ENCODE measurements at places on chromosomes 5 and 9.

DNA sequence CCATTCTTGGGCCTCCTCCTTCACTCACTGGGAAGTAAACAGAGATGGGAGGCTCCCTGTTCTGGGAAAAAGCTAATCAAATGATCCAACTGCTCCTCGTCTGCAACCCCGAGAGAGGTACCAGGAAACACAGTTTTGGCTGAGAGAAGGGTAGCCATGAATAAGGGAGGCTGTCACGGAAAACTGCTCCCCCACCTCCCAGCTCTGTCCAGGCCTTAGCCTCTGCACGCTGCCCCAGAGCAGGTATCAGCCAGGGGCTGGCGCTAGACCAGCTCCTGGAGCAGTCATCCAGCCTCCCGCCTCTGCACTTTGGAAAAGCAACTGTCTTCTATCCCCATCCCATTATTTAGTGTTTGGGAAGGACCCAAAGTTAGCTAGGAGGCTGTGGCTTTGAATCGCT is 266.1 kb downstream of the NDUFS4 start:
- no peak for DNase-seq

GRCh38 chr9:111501648-111502047 is 17.5 kb upstream of the ECPAS start:
- no peak for DNase-seq

DNA sequence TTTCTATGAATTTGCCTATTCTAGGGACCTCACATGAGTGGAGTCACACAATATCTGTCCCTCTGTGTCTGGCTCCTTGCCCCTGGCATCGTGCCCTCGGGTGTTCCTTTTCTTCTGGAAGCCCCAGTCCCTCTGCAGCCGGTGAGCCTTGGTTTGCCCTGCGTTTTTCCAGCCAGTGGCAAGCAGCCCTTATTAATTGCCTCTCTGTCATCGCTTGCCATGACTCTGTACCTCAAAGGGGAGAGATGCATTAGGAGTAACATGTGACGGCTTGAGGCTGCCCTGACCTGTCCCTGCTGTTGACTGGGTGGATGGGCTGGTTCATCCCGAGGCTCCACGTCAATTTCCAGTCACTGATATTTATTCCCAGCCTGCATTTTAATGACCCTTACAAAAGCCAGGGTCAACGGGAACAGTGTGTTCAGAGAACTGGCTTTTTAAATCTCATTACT is 87.3 kb downstream of the CFAP90 start:
- DNase-seq, result no peak

- no peak for DNase-seq
Measured at GRCh38 chr9:117122953-117123352, 291.9 kb downstream of the ASTN2 start.

- DNase-seq, result no peak
Measured at GRCh38 chr5:143721925-143722324, 90.0 kb upstream of the HMHB1 start.

GRCh38 chr5:170293273-170293672 is 4.3 kb downstream of the LCP2 start:
- no peak for DNase-seq

- no peak for DNase-seq
Measured at GRCh38 chr5:66675406-66675805, 79.2 kb downstream of the MAST4 start.

- DNase-seq, result no peak
Measured at GRCh38 chr5:124754206-124754927, 7.9 kb upstream of the ZNF608 start.

GRCh38 chr9:19620326-19620725 is 168.5 kb downstream of the SLC24A2 start:
- no peak for DNase-seq

DNA sequence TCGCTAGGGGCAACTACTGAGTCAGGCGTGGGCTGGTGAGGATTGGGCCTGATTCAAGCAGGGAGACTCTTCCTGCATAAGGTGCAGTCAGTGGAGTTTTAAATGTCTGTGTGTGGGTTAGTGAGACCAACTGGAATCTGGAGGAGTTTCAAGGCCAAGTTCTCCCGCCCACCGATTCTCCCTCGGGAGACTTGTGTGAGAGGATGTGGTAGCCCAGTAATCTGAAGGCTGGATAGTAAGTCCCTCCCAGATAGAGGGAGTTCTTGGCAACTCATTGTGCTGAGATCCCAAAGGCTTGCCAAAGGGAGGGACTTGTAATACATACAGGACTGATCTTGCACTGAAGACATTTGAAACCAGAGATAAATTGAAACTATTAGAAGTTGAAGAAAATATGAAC is 51.8 kb downstream of the WDR36 start:
- DNase-seq, result peak; percentile 58

- no peak for DNase-seq
Measured at GRCh38 chr9:127667127-127667844, 39.5 kb upstream of the CFAP157 start.

- no peak for DNase-seq
Measured at GRCh38 chr9:129177443-129177790, 644 bp downstream of the IER5L start.

DNA sequence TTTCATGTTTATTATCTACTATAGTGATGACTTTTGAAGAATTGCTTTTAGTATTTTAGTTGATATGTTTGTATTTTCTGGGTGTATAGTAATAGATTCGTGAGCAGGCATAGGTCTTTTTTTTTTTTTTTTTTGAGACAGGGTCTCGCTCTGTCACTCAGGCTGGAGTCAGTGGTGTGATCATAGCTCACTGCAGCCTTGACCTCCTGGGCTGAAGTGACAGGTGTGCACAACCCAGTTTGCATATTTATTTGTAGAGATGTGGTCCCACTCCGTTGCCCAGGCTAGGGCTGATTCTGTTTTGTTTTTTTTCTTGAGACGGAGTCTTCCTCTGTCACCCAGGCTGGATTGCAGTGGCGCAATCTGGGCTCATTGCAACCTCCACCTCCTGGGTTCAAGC is 11.9 kb downstream of the ERBIN start:
- no peak for DNase-seq

DNA sequence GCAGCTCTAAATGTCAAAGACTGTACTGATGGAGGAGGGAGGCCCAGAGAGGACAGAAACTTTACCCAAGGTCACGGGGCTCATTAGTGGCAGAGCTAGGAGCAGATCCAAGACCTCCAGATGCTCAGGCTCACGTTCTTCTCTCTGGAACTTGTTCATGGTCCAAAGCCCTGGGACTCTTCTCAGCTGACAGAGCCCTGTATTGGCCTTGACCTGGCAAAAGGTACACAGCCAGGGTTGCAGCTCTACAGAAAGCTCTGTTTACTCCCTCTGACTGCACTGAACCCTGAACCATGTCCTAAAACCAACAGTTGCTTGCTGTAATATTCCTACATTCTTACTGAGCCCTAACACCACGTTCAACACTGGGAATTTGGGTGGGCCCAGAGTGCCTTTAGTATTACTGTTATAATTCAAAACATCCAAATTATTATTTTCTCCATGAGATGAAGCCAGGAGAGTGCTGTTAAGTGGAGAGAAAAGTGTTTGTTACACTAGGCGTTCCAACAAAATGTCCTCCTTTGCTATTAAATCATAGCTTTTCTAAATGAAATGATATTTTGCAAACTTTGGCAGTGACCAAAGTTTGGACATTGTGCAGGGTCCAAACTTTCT is 602.4 kb upstream of the CLINT1 start:
- DNase-seq, result no peak

- DNase-seq, result no peak
Measured at GRCh38 chr5:28286566-28286965, 1248.2 kb upstream of the CDH9 start.

DNA sequence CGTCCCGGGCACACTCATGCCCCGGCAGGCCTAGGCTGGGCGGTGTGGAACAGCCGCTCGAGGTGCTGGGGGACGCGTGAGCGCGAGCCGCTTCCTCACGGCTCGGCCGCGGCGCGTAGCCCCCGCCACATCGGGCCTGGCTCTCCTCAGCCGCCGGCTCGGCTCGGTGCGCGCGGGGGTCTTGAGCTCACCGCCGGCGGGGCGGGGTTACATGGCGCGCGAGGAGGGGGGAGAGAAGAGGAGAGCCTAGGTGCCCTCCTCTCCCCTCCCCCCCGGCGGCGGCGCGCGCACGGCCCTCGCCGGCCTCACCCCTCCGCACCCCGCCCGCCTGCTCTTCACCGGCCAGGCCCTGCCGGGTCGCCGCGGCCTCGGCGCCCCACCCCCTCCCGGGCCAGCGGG is 7.7 kb downstream of the RANBP6 start:
- DNase-seq, result peak; percentile 15

DNA sequence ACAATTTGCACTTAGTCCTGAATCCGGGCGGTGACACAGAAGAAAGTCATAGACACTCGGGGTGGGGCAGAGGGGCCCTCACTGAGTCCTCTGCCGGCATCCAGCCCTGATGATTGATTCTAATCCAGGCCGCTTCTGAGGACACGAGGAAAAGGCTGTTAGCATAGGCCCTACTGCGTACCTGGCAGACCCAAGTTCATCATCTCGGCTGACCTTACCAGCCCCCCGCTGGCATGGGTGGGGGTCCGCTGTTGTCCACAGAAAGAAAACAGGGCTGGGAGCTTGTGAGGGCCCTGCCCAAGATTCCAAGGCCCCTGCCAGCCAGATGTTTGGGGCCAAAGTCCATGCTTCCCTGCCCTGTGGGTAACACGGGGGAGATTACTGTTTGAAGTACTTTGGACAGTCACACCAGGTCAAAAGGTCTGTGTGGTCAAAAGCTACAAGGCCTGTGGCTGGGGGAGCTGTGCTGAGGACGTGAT is 24.5 kb downstream of the ERGIC1 start:
- DNase-seq, result no peak

DNA sequence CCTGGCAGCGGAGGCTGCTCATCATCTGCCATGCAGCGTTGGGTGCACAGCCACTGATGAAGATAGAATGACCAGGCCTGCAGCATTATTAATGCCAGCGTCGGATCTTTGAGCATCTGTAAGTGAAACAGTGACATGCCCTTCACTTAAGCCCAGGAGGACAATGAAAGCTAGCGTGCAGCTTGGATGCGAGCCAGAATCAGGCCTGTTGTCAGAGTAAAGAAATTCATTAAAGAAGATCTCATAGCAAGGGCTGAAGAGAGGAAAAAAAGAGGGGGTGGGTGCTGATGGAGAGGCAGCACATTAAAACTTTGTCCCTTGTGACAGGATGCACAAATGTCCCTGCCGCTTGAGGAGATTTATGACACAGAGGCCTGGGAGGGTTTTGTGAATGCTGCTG is 186.1 kb upstream of the MAST4 start:
- no peak for DNase-seq

DNA sequence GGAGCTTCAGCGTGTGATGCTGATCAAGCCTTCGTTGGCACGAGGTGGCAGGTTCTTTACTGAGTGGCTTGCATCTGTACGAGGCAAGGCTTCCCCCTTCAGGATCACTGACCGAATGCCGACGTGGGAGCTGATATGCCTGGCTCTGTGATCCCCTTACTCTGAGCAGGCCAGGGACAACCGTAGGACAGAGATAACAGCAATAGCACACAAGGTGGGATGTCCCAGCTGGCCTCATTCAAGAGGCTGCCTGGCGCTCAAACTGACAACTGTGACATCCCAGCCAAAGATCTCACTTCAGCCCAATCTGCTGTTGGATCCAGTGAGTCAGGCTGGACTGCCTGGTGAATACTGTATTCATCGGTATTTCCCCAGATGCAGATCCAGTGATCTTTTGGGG is 199.4 kb upstream of the PANK3 start:
- DNase-seq, result no peak

- no peak for DNase-seq
Measured at GRCh38 chr9:71941060-71941568, 29.7 kb downstream of the C9orf85 start.

DNA sequence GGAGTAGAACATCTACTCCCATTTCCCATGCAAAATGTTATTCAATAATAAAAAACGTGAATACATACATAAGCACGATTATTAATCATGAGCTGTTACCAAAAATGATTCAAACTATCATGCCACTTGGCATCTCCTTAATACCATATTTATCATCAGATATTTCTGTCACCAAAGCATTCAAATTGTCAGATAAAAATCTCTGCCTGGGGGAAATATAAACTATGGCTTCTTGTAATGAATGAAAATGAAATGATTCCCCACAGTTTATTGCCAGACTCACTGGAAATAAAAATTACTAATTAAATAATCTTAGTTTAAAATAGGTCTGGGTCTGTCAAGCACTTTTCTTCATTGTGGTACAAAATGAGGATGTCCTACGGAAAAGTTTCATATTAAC is 265.4 kb downstream of the EDIL3 start:
- DNase-seq, result no peak

DNA sequence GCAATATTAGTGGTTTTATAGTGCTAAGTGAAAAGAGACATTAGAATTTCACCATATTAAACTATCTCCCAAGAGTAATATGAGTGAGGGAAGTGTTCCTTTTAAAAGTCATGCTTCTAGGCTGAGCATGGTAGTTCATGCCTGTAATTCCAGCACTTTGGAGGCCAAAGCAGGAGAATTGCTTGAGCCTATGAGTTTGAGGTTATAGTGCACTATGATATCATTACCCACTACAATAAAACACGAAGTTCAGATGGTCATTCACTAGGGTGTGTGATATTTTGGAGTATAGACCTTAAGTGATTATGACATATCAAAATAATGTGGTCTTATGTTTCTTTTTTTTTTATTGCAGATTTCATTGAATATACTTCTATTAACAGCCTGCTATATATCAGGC is 6.7 kb downstream of the KIF2A start:
- no peak for DNase-seq

GRCh38 chr5:135861641-135862040 is 27.2 kb downstream of the SLC25A48 start:
- DNase-seq, result no peak

DNA sequence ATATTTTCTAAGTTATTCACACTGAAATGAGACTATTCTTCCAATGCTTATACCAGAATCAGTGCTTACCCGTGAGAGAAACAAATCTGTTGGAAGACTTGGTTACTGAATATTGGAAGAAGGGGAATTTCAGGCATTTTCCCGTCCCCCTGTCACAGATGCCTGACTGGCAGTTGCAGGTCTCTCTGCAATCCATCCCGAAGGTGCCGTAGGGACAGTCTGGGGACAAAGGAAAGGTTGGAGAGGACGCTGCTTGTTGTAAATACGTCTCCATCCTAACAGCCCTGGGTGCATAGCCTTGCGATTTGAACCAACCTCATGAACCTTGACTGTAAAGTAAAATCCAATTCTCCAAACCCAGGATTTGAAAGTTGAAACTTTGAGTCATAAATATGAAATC is 3.5 kb downstream of the ESM1 start:
- DNase-seq, result no peak

- DNase-seq, result no peak
Measured at GRCh38 chr5:32100230-32100629, 73.9 kb downstream of the GOLPH3 start.

DNA sequence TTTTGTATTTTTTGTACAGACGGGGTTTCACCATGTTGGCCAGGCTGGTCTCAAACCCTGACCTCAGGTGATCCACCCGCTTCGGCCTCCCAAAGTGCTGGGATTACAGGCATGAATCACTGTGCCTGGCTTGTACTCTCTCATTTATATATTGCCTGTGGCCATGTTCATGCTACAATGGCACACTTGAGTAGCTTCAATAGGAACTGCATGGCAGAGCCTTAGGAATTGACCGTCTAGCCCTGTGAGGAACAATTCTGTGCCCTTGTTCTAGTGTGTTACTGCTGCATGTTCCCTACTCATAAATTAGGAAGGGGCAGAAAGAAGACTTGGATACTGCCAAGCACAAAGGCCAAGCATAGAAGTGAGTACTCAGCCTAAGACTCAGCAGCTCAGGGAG is 104.2 kb downstream of the LIFR start:
- no peak for DNase-seq

- DNase-seq, result no peak
Measured at GRCh38 chr5:6404129-6404528, 25.8 kb upstream of the MED10 start.
